ENCODE measurements at places on chromosomes 2 and 18.

- no peak for DNase-seq
These were observed 510.2 kb upstream of the ID2 start for GRCh38 chr2:8171608-8172007.

DNA sequence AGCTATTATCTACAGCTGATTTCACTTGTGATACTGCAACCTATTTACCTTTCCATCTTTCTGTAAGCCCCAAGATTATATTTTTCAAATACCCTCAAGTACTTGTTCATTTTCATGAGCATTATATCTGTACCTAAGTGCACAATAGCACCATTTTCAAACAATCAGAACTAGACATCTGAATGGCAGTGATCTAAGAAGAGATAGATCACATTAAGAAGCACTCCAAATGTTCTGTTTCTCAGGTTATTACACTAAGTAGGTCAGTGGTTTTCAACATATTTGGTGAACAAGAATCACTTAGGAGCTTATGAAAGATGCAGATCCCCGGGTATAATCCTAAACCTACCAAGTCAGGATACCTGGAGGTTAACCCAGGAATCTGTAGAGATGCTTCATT is 872.7 kb downstream of the DCDC2C start:
- DNase-seq = no peak

DNA sequence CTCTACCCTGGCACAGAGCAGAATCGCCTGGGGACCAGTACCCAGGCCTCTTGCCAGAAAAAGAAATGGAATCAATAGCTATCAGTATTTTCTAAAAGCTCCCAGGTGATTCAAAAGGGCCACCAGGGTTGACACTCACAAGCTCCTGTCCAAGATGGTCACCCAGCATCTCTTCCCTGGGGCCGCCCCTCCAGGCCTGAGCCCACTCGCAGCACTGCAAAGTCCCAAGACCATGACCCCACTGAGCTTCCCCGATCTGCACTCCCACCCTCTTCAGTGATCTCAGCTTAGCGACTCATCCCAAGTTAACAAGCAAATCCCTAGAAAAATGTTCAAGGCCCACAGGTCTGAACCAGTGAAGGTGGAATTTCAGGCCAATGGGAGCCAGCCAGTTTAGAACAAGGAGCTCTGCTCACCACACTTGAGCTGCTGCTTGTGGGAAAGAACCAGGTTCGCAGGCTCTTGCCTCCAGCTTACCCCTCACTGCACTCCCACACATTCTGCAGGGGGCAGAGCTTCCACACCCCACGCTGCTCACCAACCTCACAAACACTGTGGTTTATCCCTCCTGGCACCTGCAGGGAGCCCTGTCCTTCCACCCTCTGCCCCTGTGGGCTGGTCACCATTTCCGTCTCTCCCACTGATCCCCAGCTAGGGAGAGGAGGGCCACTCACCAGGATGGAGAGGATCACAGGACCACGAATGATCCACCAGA is 19.8 kb downstream of the TMEM37 start:
- no peak for DNase-seq

DNA sequence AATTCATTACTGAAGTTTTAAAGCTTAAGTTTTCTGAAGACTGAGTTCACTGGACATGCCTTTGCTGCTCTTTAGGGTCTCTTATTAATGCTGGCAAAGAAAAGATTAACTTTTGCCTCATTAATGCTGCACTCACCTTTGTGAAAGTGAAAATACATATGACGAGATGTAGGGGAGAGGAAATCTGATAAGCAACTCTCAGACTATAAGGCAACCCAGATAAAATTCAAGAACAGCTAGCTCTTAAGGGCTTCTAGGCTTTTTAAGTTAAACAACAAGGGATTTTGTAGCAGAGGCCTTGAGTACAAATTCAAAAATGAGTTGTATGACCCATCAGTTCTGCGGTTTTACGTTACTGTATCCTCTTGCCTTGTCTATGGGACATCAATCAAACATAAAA is 143.7 kb downstream of the USP34 start:
- DNase-seq = no peak

- DNase-seq = no peak
These were observed 80.5 kb upstream of the FRZB start for GRCh38 chr2:182946958-182947369.

DNA sequence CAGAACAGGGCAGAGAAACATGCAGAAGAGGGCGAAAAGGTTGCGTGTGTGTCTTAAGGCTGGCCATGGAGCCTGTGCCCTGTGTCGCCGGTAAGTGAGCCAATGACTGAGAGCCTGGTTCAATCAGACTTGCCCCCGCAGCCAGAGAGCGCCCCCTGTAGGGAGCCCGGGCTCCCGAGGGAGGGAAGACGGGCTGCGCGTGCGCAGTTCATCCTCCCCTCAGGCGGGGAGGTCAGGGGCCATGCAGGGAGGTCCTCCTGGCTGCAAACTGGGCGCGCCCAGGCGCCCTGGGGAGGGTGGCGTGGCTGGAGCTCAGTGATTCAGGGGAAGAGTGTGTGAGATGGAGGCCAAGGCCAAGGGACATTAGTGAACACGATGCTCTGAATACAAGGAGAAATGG is 276.6 kb downstream of the PHLPP1 start:
- no peak for DNase-seq

- no peak for DNase-seq
These were observed 46.8 kb downstream of the RNF138 start for GRCh38 chr18:32138332-32138982.

DNA sequence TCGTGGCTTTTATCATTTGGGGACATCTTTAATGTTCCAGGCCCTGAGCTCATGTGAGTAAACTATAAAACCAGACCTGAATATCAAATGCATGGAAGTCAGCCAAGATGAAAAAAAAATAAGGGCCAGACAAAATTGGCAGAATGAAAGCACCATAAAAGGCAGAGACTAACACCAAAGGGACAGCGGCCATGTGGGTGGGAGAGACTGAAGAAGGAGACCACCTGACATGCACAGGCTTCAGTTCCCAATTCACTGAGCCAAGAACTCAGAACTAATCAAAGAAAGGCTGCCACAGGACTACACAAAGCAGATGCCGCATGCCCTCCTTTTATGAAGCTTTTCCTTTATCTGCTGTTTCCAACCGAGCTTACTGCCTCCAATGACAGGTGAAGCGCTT is 267.1 kb downstream of the RAD51AP2 start:
- no peak for DNase-seq

DNA sequence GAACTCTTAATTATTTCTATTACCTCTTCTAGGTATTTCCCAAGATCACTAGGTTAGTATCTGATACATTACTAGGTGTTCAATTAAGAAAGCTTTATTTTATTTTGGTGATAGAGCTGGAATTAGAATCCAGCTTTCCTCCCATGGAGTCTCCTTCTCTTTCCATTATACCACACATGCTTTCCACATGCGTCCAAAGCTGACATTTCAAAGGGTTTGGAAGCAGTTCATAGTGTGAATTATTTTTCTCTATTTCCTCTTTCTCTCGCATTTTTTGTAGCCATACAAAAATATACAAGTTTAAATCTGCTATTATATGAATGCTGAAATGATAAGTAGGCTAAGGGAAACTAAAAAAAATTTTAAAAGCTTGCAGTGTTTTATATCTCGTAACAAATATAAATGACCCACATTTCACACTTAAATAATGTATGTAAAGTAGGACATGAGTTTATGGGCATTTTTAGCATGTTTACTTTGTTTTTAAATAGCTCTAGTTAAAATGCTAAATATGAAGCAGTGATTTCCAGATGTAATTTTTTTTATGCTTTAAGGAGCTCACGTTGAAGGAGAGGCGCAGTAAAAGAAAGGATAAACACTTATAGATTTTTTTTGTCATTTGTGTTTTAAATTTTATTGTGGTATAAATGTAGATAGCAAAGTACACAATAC is 20.1 kb downstream of the ZC3H6 start:
- no peak for DNase-seq

GRCh38 chr2:48767330-48767729 is 11.8 kb upstream of the LHCGR start:
- DNase-seq = no peak

DNA sequence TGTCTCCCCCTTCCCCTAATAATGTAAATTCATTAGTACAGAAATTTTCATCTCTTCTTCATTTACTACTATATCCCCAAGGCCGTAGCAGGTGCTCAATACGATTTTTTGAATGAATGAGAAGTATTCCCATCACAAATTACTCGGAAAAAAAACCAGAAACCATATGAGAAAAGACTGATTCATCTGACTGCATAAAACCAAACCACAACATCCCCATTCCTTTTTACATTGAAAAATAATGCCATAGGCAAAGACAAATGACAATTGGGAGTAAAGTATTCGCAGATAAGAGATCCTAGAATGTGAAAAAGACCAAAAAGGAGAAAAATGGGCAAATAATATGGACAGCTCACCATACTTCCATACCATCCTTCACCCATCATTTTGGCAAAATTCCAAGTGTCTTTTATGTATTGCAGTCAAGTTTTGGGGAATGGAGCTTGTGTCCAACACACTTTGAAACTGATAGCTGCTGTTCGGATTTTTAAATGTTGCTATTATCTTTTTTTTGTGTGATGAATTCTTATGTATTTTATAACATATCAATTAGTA is 1.5 kb downstream of the ZC3H8 start:
- no peak for DNase-seq

DNA sequence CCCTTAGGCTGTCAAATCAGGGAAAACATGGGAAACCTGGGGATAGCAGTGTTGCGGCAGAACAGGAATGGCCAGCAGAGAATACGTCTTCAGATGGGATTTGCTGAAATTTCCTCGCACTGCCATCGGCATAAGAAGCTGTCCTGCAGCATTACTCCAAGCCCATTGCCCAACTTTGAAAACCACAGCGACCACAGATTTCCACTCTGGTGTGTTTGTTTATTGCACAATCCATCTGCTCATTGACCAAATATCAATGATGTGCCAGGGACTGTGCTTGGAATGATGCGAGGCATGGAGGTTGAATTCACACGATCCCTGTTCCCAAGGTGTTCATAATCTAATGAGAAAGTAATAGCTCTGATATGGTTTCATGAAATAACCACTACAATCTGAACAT is 383.3 kb upstream of the MYT1L start:
- no peak for DNase-seq

GRCh38 chr18:72866901-72867745 is 664 bp downstream of the NETO1 start:
- DNase-seq = peak; percentile 63

DNA sequence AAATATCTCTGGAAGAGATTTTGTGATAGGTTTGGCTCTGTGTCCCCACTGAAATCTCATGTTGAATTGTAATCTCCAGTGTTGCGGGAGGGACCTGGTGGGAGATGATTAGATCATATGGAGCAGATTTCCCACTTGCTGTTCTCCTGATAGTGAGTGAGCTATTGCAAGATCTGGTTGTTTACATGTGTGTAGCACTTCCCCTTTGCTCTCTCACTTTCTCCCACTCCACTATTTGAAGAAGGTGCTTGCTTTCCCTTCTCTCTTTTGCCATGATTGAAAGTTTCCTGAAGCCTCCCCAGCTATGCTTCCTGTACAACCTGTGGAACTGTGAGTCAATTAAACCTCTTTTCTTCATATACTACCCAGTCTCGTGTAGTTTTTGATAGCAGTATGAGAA is 97.0 kb upstream of the FN1 start:
- DNase-seq = no peak

DNA sequence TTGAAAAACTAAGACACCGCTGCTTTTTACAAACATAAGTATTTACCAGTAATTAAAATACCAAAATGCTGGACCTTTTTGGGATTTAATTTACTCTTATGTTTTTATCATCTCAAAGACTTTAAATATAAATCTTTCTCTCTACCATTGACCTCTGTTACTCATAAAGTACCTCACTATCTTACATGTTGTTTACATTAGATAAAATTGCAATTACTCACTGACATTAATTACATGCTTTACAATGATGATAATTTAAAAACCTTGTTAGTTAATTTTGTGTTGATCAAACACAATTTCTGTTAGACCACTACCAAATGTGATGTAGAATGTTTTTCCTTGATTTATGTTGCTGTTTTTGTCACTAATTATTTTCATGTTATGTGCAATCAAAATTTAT is 139.5 kb downstream of the PTH2R start:
- no peak for DNase-seq

- no peak for DNase-seq
These were observed 45.1 kb downstream of the DHX57 start for GRCh38 chr2:38830526-38831159.

DNA sequence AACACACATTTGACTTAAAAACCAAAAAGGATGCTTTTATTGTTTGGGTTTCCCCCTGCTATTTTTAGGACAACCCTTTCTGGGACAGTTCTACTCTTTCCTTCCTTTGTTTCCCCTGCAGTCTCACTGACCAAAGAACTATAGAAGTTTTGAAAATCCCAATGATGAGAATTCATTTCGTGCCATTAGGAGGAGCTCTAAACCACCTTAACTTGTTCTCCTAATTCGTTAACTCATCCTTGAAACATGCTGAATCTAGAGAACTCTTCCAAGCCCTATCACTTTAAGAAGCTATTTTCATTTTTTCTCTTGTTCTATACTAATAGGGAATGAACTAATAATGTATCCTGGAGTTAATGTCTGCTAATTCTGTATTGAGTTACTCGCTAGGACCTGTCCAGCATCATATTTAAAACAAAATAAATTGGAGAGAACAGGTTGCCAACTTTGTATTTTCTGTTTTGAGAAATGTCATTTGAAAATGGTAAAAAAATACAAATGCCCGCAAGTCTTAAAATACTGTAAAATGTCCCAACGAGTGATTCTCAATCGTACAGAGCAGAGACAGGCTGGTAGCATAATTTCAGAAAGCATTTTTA is 62.9 kb downstream of the AFTPH start:
- DNase-seq = peak; percentile 65

- peak; percentile 59 for DNase-seq
These were observed 24.8 kb downstream of the NCK2 start for GRCh38 chr2:105769504-105769903.

GRCh38 chr2:237590272-237591140 is at the start of gene RAB17:
RAB17 (minus strand) TSS chr2:237590734; CDS start chr2:237586154, 4,580 bp downstream.
- DNase-seq = no peak

DNA sequence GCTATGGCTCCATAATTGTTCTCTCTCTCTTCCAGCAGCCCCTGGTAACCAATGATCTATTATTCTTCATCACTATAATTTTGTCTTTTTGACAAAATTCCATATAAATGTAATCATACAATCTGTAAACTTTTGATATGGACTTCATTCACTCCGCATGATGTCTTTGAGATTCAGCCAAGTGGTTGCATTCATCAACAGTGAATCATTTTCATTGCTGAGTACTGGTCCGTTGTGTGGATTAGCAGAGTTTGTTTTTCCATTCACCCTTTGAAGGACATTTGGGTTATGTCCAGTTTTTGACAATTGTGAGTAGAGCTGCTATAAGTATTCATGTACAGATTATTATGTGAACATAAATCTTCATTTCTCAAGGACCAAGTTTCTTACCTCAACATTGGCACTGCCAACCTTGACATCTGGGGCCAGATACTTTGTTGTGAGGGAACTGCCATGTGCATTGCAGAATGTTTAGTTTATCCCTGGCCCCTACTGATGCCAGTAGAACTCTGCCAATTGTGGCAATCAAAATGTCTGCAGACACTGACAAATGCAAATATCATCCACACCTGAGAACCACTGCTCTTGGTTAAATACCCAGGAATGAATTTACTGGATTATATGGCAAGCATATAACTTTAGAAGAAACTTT is 48.4 kb upstream of the BCL2L11 start:
- DNase-seq = no peak
